ENCODE measurements at places on chromosomes 12 and 14.

- no peak for DNase-seq
These were observed 87.6 kb upstream of the EGLN3 start for GRCh38 chr14:34038358-34039057.

GRCh38 chr14:70648346-70648745, 6.6 kb downstream of the TTC9 start:
- DNase-seq: no peak

DNA sequence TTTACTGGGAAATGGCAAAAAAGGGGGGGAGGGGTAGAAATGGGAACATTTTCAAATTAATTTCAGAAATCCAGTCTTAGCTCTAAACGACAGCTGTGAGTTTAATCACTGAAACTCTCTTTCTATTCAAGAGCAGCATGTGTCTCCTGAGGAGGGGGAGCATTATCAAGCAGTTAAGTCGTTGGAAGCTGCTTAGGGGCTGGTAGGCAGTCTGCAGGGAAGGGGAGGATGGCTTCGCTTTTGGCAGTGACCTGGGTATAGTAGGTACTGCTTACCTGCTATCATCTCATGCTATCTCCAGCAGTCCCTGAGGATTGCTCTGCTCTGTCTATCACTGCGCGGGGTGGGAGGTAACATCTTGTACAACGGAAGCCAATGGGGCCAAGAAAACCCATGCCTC, 567.4 kb downstream of the NRXN3 start:
- DNase-seq: no peak

GRCh38 chr14:91330856-91331255, 86.4 kb upstream of the GPR68 start:
- DNase-seq: no peak

- no peak for DNase-seq
These were observed 24.5 kb downstream of the HRK start for GRCh38 chr12:116856729-116857128.

DNA sequence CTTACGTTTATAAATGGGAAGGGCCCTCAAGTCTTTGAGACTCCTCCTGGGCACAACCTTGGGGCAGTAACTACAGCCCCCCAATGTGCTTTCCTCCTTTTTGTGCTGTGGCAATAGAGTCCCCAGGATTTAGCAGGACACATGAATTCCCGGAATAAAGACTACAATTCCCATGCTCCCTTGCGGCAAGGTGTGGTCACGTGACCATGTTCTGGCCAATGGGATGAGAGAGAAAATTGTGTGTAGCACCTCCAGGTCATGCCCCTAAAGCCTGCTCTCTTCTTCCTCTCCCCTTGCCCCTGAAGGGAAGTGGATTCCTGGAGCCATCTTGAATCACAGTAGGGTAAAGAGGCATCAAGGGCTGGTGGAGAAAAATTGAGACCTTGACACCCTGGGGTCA, 295.1 kb upstream of the SFSWAP start:
- no peak for DNase-seq

GRCh38 chr12:26869908-26870459, 37.0 kb upstream of the ITPR2 start:
- DNase-seq: no peak

GRCh38 chr12:52601671-52602070, 408 bp upstream of the KRT72 start:
- DNase-seq: no peak

GRCh38 chr12:32549675-32550079, 129.4 kb upstream of the DNM1L start:
- no peak for DNase-seq

- no peak for DNase-seq
These were observed 7.4 kb upstream of the SLC11A2 start for GRCh38 chr12:51033457-51034089.

GRCh38 chr14:85342858-85343607, 186.9 kb upstream of the FLRT2 start:
- no peak for DNase-seq

- peak; percentile 77 for DNase-seq
These were observed 9.2 kb downstream of the PHB2 start for GRCh38 chr12:6961278-6961694.

DNA sequence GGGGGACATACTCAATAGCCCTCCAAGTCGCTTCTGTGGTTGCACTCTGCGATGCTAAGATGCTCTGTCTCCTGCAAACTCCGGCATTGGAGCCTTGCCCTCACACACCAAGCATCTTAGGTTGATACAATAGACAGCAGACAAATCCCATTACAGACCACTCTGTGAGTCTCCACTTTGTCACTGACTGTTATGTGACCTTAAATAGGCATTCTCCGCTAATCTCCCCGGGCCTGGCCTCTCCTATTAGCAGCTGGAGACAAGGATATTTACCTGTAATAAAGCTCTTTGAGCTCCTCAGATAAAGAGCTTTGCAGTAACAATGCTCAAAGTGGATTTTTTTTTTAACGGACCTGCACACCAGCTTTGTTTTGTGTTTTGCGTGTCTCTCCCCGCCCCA, 479.7 kb upstream of the TBX3 start:
- no peak for DNase-seq

- DNase-seq: no peak
These were observed 121.6 kb downstream of the VEZT start for GRCh38 chr12:95339086-95339788.

GRCh38 chr12:65537978-65538377, 259.5 kb downstream of the MSRB3 start:
- no peak for DNase-seq

DNA sequence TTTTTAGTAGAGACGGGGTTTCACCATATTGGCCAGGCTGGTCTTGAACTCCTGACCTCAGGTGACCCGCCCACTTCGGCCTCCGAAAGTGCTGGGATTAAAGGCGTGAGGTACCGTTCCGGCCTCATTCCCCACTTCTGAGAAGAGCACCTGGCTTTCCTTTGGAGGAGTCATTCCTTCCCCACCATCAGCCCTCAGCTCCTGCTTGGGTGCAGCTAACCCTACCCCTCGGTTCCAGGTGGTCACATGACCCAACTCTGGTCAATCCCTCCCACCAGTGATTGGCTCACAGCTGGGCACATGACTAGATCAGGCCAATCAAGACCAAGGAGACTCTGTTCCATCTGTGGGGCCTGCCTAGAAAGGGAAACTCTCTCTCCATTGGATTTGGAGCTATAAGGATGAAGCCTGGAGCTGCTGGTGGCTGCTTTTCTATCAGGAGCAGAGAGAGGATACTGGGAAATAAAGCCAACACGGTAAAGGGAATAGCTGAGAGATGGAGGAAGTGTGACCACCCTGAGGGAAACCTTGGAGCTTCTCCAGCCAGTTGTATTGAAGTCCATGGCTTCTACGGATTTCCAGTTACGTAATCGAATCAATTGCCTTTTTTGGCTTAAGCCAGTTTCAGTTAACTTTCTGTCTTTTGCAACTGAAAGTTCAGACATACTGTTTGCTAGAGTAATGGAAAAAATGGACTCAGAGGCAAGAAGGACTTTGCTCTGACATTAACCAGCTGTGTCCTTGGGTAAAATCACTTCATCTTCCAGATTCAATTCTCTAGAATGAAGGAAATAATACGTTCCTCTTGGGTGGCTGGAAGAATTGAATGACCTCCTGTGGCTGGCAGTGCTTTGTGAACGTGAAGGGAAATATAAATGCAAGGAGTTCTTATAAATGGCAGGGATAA, 19.7 kb upstream of the IFT81 start:
- no peak for DNase-seq

GRCh38 chr14:105086833-105087307, 21.6 kb upstream of the GPR132 start:
- peak; percentile 73 for DNase-seq
